NCI-H1417 treated with DMSO at 0.1 percent for 48 hours (cell line): ENCODE measurements at places on chromosomes 7 and 10.

DNA sequence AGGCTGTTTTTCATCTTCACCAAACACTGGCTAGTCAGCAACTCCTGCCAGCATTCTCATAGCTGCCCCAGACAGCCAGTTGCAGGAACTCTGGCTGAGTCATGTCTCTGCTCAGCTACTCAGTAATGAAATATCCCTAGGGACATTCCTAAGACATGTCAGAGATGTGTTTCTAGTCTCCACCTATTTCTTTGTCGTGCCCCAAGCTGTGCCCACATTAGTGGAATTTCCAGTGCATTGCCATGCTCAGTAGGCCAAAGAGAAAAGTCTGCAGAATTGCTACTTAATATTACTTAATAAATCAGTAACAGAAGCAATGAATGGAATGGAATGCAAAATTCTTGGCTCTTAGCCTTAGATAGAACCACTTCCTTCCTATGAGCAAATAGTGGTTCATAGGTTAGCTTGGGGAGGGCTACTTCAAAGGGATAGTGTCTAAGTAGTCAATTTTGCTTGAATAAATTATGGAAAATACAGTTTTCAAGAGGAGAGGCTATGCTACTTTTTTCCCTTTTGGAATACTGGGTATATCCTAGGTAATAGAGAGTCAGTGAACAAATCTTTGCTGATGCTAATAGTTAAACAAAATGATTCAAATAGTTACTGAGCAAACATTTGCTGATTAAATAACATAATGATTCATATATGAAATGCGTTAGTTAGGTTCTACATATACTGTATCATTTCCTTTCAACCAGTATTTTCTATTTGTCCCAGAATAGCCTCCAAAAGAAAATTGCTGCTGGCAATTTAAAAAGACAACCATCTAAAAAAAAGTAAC lies 23.6 kb upstream of the SEMA3C start:
- no peak for DNase-seq

GRCh38 chr10:107653832-107654287 lies 489.4 kb upstream of the SORCS1 start:
- DNase-seq = no peak

- no peak for DNase-seq
These were observed 2.0 kb downstream of the ZNF775 start for GRCh38 chr7:150381096-150381495.

DNA sequence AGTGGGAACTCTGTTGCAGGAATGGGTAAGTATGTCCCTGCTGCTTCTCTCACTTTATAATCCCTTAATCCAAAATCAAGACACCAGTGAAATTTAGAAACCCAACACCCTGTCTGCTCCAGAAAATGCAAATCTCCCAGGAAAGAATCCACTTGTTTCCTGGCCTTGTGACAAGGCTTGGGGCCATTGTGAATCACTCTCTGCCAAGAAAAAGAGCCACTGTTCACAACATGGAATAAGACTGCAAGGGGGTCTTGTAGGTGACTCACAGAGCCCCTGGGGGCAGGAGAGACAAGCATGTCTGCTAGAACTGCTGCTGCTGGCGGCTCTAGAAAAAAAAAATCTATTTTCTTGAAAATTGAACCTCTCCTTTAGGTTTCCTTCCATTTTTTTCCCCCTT lies 191.2 kb downstream of the SORCS1 start:
- no peak for DNase-seq

GRCh38 chr10:17216901-17217395 lies 11.1 kb upstream of the VIM start:
- no peak for DNase-seq

GRCh38 chr10:125629758-125630376 lies 53.1 kb downstream of the TEX36 start:
- DNase-seq = peak; percentile 31
